ENCODE measurements at places on chromosomes 12 and 14.

DNA sequence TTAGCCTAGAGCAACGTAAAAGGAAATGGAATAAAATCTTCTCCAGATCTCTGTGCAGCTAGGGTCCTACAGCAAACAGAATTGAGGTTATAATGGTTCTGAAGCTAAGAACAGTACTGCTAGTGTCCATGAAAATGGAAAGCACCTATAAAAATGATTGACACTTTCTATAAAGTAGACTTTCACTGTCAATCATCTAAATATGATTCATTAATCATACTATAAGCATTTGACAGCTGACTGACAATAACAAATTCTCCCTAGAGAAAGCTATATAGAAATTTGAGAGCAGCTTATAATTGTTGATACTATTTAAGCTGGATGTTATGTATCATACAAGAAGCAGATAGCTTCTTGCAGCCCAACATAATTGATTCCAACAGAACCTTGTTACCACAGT is 80.9 kb downstream of the PDZRN4 start:
- DNase-seq: no peak

GRCh38 chr12:11731042-11731357 is 81.5 kb downstream of the ETV6 start:
- DNase-seq: no peak

- peak; percentile 67 for DNase-seq
These were observed 24.4 kb upstream of the CRACR2A start for GRCh38 chr12:3777206-3777809.

- no peak for DNase-seq
These were observed 9.2 kb downstream of the PLBD1 start for GRCh38 chr12:14558473-14558959.

DNA sequence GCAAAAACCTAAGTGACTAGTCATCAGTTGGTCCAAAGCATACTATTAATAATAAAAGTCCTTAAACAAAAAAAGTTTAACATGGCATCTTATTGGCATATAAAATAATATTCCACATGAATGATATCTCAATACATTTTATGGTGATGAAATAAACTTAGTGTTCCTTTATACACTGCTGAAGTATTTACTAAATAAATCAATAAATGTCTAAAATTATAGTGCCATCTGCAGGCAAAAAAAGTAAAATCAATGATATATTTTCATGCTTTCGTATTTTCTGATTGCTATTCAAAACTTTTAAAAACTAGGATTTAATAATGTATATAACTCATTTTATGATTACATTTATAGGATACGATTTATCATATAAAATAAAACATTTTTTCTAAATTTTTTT is 30.5 kb downstream of the PUS7L start:
- no peak for DNase-seq

DNA sequence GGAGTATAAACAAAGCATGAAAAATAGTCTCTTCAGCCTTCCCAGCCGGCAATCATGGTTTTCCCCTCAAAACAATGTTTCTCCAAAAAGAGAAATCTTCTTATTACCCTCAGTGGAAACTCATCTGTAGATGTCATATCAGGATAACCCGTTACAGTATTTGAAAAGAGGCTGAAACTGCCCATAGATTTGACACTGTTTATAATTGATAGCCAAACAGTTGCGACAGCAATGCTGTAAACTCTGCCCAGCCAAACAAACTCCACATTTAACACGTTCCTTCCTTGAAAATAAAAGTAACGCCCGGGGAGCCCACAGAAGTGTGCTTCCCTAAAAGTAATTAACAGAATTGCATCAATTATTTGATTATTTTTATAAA is 201.3 kb upstream of the FOXN3 start:
- no peak for DNase-seq

DNA sequence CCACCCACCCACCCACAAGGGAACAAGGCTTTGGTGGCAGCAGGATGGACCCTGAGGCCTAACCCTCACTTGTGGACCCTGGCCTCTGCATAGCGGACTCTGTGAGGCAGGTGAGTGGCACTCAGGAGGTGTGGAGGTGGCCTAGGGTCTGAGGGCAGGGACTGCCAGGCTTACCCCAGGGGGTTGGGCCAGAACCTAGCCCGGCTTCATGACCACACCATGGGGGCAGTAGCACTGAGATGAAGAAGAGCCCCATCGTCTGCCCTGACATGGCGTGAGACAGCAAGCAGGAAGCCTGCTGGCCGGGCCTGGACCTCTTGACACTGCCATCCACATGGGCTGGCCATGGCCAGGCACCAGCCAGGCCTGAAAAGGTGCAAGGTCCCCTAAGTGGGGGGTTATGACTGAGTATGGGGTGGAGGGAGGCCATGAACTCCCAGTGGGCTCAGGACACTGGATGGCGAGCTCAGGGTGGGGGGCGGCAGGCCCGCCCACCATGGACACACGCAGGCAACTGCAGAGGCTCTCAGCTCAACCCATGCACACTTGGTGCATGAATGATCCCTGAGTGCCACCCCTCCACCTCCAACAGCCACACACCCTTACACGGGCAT is 29.3 kb downstream of the JAG2 start:
- DNase-seq: no peak

DNA sequence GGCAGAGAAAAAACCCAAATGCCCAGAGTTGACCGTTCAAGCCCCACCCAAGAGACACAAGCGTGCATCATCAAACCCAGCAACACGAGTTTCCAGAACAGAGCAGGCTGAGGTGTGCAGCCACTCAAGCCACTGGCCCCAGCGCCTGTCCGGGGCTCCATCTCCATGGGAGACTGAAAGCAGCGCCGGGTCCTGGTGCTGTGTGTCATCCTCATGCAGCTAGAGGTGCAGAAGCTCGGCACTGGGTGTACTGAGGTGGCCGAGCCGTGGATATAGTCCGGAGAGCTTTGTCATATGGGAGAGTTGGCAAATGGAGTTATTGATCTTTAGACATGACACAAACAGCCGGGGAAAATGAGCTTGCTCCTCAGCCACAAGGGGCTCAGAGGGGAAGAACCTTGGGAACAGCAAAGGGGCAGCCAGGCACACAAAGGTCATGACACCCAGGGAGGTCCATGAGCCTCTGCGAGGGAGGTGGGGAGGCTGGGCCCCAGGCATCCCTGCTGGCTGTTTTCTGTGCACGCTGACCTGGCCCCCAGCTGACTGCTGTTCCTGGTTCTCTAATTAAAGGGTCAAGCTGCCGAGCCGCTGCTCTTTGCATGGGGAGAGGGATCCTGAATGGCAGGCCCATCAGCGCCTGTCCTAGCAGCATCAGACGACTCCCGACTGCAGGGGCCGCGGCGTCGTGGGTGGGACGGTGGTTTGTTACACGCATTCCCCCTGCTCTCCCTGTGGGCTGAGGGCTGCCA is 145.4 kb upstream of the SFSWAP start:
- DNase-seq: no peak

- DNase-seq: no peak
These were observed 9.0 kb downstream of the PHETA1 start for GRCh38 chr12:111359914-111360276.

DNA sequence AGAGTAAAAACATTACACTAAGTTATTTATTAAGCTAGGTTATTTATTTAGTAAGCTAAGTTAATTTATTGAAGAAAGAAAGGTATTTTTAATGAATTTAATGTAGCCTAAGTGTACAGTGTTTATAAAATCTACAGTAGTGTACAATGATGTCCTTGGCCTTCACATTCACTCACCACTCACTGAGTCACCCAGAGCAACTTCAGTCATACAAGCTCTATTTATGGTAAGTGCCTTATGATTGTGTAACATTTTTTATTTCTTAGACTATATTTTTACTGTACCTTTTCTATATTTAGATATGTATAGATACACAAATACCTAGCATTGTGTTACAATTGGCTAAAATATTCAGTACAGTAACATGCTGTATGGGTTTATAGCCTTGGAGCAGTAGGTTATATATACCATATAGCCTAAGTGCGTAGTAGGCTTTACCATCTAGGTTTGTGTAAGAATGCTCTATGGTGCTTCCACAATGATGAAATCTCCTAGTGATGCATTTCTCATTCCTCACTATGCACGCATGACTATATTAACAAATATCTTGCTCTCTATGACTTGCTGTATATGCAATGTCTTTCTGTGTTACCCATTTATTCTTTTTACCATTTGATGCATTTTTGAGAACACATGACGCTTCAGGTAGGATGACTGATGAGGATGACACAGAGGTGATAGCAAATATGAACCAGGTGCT is 309.6 kb upstream of the ATXN7L3B start:
- no peak for DNase-seq

DNA sequence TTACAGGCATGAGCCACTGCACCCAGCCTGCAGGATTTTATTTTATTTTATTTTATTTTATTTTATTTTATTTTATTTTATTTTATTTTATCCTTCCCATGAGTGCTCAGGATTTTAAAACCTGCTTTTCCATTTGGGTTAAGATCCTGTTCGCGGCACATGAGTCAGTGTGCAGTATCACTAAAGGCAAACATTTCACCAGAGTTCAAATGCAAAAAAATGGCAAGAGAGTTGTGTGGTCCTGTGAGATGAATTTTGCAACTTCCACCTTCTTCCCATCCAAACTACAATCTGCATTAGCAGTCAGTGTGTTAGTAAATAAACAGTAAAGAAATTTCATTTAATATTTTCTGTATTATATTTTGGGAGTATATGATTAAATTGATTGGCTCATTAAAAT is 29.0 kb downstream of the MOAP1 start:
- DNase-seq: no peak

GRCh38 chr14:77214216-77214615 is 32.6 kb downstream of the TMEM63C start:
- no peak for DNase-seq

DNA sequence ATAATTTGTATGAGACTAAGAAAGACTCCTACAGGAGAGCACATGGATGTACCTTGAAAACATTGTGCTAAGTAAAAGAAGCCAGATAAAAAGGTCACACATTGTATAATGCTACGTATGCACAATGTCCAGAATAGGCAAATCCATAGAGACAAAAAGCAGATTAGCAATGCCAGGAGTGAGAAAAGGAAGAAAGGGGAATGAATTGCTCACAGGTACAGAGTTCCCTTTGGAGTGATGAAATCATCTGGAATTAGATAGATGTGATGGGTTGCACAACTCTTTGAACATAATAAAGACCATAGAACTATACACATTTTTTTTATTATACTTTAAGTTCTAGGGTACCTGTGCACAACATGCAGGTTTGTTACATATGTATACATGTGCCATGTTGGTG is 1218.9 kb upstream of the TMEM132C start:
- DNase-seq: no peak

DNA sequence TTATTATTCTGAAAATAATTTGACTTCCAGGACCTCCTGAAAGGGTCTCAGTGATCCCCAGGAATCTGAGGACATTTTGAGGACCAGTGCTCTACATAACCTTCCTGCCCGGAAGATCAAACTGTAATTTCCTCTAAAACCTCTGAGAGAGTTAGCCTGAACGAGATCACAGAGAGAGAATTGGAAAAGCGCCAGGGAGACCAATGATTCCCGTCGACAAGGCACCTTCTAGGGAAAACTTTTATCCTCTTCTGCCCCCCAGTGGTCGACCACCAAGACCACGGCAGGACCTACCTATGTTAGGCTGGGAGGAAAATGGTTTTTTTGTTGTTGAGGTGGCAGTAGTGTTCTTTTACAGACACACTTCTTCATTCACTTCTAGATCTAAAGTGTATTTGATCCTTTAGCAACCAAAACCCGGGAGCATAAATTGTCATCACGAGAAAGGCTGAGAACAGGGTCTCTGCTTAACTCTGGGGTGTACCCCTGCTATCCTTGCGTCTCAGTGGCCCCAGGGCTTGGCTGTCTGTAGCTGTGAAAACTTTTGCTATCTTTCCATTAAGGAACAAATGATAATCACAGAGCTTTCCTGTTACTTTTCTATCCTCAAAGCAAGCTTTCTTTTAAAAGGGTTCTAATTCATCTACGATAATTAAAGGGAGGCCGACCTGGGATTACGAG is 62.9 kb upstream of the NID2 start:
- DNase-seq: peak; percentile 95

DNA sequence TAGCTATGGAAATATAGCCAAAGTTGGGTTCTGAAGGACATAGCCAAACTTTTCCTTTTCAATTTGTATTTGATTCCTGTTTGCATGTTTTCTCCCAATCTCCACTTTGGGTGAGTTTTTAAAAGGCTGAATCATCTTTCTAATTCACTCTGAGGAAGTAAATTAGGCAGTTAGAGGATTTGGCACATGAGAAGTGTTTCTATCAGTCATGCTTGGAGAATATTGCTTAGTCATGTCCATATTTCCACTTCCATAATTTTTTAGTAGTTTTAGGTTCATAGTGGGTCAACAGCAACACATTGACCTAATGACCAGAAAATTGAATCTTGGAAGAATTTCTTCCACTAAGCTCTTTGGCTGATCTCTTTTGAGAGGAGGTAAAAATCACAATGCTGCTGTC is 21.8 kb downstream of the IRAK3 start:
- no peak for DNase-seq

GRCh38 chr14:89435492-89435891 is 18.5 kb upstream of the FOXN3 start:
- no peak for DNase-seq

GRCh38 chr14:44107156-44107555 is 399.9 kb downstream of the FSCB start:
- DNase-seq: no peak

DNA sequence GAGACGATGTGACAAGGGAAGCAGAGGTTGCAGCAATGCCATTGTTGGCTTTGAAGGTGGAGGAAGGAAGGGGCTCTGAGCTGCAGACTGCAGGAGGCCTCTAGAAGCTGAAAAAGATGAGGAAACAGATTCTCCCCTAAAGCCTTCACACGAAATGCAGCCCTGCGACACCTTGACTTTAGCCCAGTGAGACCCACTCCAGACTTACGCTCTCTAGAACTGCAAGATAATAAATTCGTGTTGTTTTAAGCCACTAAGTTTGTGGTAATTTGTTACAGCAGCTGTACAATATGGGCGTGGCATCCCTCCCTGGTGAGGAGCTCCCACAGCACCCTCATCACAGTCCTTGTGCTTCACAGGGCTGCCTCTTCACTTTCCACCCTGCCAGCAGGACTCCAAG is 53.2 kb downstream of the GOLGA5 start:
- no peak for DNase-seq

DNA sequence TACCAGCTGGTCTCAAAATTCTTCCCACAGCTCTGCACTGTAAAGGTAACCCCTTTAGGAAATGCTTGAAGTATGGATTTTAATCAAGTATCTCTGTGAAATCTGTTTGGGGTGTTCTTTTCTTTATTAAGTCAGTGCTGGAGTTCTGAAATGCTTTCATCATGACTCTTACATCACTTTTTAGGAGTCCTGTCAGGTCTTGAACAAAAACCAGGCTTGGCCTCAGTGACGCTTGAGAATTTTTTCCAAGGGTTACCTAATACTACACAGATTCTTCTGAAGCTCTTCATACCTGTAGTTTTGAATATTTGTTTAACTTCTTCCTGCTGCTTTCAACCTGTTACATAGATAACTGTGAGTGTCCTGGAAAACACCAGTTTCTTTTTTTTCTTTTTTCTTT is 47.0 kb upstream of the KCNH3 start:
- DNase-seq: no peak

DNA sequence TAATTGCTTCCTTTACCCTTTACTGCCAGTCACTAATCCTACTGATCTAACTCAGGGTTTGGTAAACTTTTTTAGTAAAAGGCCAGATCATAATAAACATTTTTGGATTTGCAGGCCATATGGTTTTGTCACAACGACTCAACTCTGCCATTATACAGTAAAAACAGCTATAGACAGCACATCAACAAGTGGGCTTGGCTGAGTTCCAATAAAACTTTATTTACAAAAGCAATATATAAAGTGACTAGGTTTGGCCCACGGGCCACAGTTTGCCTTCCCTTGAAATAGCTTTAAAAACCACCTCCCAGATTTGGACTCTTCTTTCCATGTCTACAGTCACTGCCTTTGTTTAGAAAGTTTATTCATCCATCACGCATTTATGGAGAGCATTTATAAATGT is 146.9 kb downstream of the NTF3 start:
- DNase-seq: no peak

GRCh38 chr12:33205981-33206380 is 233.6 kb downstream of the SYT10 start:
- peak; percentile 13 for DNase-seq

All from urothelium cell line (cell line).